ENCODE measurements at places on chromosomes 11 and 22.
A peak's percentile ranks its signal among the peaks of the same experiment; 100 is the strongest.

DNA sequence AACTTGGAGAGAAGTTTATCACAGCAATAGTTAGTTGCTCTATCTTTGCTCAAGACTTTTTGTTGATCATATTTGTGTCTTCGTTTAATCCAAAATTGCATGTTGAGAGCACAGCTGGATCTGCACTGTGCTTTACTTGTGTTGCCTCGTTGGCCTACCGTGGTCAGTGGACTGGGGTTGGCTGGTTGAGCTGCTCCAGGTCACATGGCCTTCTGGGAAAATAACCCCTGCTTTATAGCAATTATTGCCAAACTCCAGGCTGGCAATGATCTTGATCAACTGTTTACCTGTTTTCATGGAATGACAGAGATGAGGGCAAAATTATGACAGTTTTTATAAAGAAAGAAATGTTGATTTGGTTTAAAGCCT lies 5.7 kb upstream of the PLET1 start:
- no peak for DNase-seq

DNA sequence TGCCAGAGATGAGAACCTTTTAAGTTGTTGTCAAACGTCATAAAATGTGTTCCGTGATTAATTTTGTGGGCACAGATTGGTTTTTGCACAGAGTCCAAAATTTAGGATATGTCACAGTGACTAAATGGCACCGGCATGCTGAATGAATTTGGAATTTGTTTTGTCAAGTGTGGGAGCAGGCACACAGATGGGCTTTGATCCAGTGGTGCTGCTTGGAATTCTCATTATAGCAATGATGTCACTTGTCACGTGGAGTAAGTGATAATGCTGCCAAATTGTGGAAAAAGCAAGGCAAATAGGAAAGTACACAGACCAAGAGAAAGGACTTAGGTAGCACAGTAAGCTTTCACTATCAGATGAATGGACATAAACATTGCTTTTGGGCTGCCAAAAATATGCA lies 8.0 kb upstream of the LIN7C start:
- DNase-seq, result no peak

DNA sequence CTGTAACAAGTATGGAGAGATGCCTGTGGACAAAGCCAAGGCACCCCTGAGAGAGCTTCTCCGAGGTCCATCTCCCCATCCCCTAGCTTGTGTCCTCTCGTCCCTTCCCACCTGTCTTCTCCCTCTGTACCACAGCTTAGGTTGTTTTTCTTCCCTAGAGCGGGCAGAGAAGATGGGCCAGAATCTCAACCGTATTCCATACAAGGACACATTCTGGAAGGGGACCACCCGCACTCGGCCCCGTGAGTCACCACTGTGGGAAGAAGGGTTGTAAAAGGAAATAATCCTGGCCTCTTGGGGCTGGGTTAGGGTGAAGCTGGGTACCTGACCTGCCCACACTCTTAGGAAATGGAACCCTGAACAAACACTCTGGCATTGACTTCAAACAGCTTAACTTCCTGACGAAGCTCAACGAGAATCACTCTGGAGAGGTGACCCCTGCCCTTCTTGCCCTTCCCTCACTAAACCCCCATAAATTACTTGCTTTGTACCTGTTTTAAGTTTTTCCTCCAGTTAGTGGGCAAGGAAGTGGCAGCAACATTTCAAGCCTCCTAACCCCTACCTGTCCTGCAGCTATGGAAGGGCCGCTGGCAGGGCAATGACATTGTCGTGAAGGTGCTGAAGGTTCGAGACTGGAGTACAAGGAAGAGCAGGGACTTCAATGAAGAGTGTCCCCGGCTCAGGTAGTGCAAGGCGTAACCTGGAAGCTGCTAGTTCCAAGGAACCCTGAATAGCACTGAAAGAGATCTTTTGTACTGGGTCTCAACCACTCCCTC lies 3.1 kb downstream of the TAF10 start:
- no peak for DNase-seq

DNA sequence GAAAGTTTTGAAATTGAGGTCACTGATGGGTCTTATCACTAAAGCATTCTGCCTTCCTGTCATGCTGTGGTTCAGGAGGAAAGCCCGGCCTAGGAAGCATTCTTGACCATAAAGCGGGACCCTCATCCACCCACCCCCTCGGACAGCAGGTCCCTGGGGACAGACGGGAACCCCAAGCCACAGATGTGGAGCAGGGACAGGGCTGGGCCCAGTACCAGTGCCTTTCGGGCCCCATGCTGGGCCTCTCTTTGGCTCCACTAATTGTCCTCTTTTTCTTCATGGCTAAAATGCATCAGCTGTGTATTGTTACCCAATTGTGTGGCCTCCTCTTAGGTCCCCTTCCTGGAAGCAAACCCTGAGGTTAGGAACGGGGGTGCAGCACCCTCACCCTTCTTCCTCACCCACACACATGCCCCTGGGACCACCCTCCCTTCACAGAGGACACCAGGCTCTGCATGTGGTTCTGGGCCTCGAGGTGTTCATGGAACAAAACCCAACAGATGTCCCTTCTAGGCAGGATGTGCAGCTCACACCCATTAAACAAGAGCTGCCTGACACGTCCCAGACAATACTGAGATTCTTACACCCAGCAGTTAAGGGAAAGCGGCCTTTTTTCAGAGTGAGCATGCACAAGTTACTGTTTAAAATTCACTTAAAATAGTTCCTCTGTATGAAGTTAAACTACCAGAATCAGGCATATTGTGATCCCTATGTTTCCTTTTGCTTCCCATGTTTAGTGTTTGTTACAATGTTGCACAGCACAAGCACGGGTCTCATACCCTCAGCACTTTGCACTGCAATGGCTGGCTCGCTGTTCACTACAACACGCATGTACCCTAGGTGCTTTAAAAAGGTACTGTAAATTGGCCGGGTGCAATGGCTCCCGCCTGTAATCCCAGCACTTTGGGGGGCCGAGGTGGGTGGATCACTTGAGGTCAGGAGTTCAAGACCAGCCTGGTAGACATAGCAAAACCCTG lies 807.6 kb downstream of the BRD1 start:
- DNase-seq, result no peak

GRCh38 chr11:12288212-12288930 lies 89.0 kb upstream of the PARVA start:
- peak; percentile 55 for DNase-seq

- DNase-seq, result no peak
Observed at GRCh38 chr11:67230406-67230805, 35.9 kb upstream of the GRK2 start.

- DNase-seq, result no peak
Observed at GRCh38 chr11:57391539-57391938, 1.1 kb upstream of the PRG2 start.

- no peak for DNase-seq
Observed at GRCh38 chr22:17400305-17400704, 31.0 kb downstream of the CECR2 start.

GRCh38 chr11:116865696-116866095 lies 28.3 kb upstream of the APOA1 start:
- no peak for DNase-seq

DNA sequence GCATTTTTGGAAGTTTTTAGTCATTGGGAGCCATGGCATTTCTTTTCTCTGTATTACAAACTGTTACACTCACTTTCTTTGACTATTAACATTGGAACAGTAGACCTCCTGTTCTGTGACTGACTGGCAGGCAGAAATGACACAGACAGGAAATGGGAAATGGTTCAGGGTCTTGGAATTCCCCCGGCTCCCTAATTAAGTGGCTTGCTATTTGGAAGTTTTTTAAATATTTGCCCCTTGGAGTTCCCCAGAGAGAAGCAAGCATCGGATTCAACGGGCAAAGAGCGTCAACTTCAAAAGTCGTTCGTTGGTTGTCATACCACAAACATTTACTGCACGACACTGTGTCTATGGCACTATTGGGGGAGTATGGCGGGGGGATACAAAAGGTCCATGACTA lies 1.1 kb upstream of the BIRC2 start:
- no peak for DNase-seq

GRCh38 chr11:64759722-64760719 lies at the start of gene PYGM:
Gene PYGM (minus strand): TSS chr11:64759974. CDS start chr11:64759898, 76 bp downstream.
- no peak for DNase-seq

DNA sequence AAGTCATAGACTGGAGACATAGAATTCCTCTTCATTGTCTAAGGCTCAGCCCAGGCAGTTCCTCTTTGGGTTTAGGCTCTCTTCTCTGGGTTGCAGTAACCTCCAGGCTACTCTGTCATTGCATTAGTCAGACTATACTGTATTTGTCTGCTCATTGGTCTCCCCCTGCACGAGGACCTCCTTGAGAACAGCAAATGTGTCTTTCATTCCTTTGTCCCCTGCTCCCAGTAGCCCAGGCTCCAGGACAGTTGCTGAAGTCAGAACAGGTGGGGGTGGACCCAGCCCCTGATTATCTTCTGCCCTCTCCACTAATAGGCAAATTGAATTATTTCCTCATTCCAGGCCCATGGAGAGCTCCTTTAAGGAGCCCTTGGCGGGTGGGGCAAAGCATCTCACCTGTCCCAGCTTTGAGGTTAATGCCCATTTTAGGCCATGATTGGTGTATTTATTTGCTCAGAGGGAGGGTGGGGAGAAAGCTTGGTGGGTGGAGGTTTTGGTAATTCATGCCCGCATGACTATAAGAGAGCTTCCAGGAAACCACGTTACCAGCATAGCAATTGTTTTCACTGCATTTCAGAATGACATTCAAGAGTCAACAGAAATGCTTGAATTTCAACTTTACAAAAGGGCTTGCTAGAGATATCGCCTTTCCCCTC lies 40.9 kb downstream of the NAV2 start:
- DNase-seq, result peak; percentile 10

DNA sequence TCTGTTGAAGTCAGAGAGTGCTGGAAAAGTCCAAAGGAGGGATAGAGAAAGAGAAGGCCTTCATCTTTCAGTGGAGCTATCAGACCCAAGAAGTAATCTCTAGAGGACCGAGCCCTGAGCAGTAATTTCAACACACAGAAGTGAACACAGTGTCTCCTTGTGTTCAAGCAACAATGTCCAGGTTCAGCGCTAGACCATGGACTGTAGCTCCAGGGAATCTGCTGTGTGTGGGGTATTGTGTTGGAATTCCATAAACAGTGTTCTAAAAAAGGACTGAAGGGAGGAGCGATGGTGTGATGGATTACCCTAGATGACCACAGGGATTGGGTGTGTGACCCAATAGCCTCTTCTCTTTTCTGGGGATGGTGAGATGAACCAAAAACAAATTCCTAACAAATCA lies 165.9 kb downstream of the BLID start:
- DNase-seq, result no peak

GRCh38 chr11:102239911-102240310 lies 77.4 kb upstream of the BIRC3 start:
- no peak for DNase-seq

DNA sequence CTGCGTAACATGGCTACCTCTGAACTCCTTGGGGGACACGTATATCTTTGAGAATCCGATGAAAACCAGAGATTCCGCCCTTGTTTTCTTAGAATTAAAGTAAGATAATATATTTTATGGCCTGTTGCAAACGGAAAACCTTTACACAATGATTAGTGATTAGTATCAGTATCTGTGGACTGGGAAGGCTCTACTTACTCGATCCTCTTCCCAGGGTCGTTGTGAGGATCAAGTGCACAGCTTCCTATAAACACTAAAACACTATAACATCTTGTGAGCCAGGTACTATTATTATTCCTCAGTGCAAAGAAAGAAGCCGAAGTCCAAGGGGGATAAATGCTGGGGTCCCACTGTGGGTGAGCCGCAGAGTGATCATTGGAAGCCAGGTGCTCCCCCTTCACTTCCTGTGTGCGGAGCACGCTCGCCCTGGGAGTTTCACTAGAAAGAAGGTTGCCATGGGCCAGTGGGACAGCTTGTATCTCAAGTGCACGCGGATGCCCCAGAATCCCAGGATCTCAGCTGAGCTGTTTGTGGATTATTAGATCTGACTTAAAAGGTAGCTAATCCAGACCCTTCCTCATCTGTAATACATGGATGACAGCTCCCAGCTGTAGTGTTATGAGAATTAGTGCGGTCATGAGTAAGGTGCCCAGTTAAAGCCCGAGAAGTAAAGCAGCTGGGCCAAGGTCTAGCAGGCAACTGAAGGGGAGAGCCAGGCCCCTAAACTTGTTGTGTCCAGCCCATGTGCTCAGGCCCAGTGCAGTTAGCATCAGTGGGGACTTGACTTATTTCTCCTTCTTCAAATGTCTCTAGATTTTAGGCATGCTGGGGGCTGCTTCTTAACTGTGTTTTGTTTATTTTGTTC lies 839 bp downstream of the CBY1 start:
- no peak for DNase-seq

DNA sequence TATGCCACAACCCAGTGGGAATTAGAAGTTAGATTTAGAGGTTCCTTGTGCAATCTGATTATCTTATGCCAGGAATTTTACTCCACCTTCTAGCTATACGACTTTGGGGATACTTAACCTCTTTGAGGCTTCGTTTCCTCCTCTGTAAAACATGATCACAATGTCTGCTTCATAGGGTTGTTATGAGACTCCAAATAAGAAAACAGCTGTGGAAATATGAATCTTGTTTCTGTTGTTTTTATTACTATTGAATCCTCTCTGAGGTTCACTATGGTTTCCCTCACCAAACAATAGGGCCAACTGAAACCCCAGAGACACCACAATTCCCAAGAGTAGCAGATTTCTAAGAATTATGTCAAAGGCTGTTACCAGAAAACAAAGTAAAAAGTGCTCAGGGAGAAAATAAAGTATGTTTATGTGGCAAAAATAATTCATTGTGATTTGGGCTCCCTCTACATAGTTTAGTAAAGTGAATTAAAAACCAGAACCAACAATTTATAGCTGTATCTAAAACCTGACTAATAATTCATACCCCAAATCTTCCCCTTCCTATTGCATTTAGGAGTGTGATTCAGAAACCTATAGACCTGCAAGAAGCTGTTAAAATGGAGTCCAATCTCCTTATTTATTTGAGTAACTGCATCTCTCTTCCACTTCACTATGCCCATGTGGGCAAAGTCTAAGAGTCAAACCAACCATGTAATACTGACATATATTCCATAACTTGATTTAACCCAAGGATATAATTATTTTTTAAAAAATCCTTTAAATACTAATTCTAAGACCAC lies 38.4 kb downstream of the AMBRA1 start:
- no peak for DNase-seq

- DNase-seq, result no peak
Observed at GRCh38 chr11:60776167-60776566, 9.0 kb upstream of the MS4A10 start.

DNA sequence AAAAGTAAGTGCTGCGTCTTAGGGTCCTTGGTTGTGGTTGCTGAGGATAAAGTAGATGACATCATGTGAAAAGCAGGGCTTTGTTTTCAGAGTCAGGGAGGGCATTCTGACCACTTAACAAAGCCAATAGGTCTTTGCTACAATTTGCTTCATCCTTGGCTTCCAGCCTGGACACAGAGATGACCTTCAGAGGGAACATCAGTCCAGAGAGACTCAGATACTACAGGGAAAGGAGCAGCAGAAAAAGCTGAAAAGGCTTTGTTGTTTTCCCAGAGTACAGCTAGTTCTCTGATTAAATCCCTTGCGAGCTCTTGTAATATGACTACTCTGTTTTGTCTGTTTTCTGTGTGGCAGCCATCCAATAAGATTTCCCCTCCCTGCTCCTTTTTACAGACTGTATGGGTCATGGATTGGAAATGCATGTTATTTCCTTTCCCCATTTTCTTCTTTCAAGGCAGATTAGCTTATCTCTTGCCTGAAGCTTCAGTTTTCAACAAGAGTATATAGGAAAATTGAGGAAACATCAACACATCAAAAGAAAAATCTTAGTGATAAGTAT lies 31.9 kb downstream of the ATG13 start:
- DNase-seq, result no peak

GRCh38 chr22:50243685-50244419 lies 971 bp downstream of the TUBGCP6 start:
- no peak for DNase-seq

GRCh38 chr11:120169981-120170698 lies 32.2 kb upstream of the TRIM29 start:
- no peak for DNase-seq

- DNase-seq, result no peak
Observed at GRCh38 chr22:38846412-38846811, 2.6 kb upstream of the NPTXR start.
